ENCODE measurements at places on chromosomes 13 and 19.

GRCh38 chr19:30214651-30215051, 157.5 kb upstream of the ZNF536 start:
- DNase-seq, result no peak

DNA sequence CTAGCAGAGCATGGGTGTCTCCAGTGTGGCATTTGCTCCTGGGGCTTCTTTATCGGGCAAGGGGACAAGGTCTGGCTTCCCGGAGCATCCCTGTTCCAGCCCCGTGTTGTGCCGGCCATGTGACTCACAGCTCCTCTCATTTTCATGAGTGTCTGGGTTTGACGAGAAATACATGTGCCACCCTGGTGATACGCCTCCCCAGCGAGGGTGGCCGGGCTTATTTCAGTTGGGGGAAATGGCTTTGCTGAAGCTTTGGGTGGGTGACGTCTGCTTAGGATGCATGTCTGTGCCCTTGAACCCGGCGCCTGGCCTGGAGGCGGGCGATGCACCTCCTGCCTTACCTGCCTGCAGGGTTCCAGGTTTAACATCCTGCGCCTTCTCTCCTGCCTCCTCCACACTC, 61.9 kb upstream of the LDLR start:
- no peak for DNase-seq

- peak; percentile 55 for DNase-seq
Measured at GRCh38 chr13:91347996-91348905, 764 bp downstream of the MIR17HG start.

- DNase-seq, result no peak
Measured at GRCh38 chr19:51277112-51277511, 26.2 kb downstream of the SIGLECL1 start.

All from stimulated activated CD8-positive, alpha-beta memory T cell treated with anti-CD3 and anti-CD28 coated beads, Interleukin-15, amount 100 ng/mL, for 24 hours (primary cell).